ENCODE measurements at places on chromosomes 2 and 18.

GRCh38 chr18:8426401-8426800 is 182.8 kb upstream of the RAB12 start:
- no peak for DNase-seq
- H3K27me3 ChIP-seq: no peaks in the 10 kb centered on the region
- H3K27ac ChIP-seq: no peak overlapping the region
- no peak overlapping the region for H3K4me3 ChIP-seq
- no peaks in the 10 kb centered on the region for H3K36me3 ChIP-seq

GRCh38 chr18:58169472-58169871 is 125.4 kb downstream of the NEDD4L start:
- H3K27ac ChIP-seq: no peak overlapping the region
- no peaks in the 10 kb centered on the region for H3K27me3 ChIP-seq
- no peaks in the 10 kb centered on the region for H3K36me3 ChIP-seq
- H3K4me1 ChIP-seq: no peaks in the 10 kb centered on the region
- H3K4me3 ChIP-seq: no peak overlapping the region

GRCh38 chr2:24948506-24948905 is 23.2 kb downstream of the DNAJC27 start:
- no peaks in the 10 kb centered on the region for H3K4me1 ChIP-seq
- DNase-seq: no peak
- H3K27me3 ChIP-seq: no peaks in the 10 kb centered on the region
- no peak overlapping the region for H3K27ac ChIP-seq
- no peak overlapping the region for H3K4me3 ChIP-seq

DNA sequence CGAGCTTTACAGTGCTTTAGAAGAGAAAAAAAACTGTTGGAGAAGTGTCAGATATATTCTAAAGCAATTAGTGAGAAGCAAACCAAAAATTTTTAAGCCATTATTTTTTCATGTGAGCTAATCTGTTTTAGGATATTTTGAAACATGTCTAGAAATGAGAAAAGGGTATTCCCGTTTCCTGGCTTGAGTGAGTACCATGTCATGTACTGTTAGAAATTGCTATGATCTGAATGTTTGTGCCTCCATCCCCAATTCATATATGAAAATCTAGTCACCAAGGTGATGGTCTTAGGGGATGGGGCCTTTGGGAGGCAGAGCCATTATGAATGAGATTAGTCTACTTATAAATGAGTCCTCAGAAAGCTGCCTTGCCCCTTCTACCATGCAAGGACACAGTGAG is 493.3 kb upstream of the GCFC2 start:
- H3K36me3 ChIP-seq: no peaks in the 10 kb centered on the region
- H3K4me1 ChIP-seq: no peaks in the 10 kb centered on the region
- no peak overlapping the region for H3K4me3 ChIP-seq
- no peaks in the 10 kb centered on the region for H3K27me3 ChIP-seq
- no peak for DNase-seq

DNA sequence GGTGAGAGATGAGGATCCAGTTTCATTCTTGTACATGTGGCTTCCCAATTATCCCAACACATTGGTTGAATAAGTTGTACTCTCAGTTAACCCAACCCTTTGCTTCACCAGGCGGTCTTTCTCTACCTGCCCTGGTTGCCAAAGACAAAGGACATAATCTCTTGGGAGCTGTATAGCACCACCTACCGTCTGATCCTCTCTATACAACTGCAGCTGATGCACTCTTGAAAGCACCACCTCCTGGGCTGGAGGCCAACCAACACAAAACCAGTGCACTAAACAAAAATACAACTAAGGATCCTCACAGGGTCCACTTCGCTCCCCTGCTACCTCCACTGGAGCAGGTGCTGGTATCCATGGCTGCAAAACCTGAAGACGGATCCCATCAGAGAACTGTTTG is 473.6 kb upstream of the NRXN1 start:
- H3K36me3 ChIP-seq: no peaks in the 10 kb centered on the region
- H3K27me3 ChIP-seq: no peaks in the 10 kb centered on the region

DNA sequence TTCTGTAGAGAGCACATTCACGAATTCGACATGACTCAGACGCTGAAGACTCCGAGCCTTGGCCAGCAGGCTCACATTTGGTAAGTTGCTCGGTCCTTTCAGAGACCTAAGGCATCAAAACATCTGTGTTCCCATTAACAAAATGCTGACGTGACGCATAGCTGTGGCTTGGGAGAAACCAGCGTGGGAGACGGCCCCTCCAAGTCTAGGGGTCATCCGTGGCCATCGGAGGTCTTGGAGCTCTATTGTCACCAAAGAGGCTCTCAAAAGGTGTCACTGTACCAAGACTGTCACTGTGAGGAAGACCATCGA is 14.9 kb downstream of the FBLN7 start:
- no peak overlapping the region for H3K4me3 ChIP-seq
- no peaks in the 10 kb centered on the region for H3K36me3 ChIP-seq

- H3K27me3 ChIP-seq: no peaks in the 10 kb centered on the region
- H3K4me1 ChIP-seq: peaks cover 21% of the 10 kb centered on the region
- H3K36me3 ChIP-seq: no peaks in the 10 kb centered on the region
- H3K27ac ChIP-seq: no peak overlapping the region
- H3K4me3 ChIP-seq: no peak overlapping the region
Measured at GRCh38 chr2:181776336-181776735, 96.0 kb upstream of the NEUROD1 start.

DNA sequence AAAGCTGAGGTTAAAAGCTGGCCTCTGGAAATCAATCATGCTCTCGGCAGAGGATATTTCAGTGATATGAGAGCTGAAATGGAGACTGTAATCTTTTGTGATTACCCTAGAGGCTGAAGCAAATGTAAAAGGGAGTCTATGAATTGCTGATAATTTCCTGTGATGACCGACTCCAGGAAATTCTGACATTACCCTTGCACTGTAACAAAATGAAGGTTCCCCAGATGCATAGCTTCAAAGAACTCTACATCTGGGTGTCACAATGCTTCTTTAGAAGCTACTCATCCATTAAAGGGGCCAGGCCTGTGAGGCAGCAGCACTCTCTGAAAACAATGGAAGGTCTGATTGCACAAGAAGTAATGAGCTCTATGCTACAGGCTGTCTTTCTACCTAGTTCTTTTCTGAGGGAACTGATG is 268.2 kb upstream of the SESTD1 start:
- no peaks in the 10 kb centered on the region for H3K4me1 ChIP-seq
- no peak overlapping the region for H3K4me3 ChIP-seq
- no peaks in the 10 kb centered on the region for H3K36me3 ChIP-seq
- no peaks in the 10 kb centered on the region for H3K27me3 ChIP-seq

- no peak overlapping the region for H3K4me3 ChIP-seq
- H3K27me3 ChIP-seq: no peaks in the 10 kb centered on the region
- H3K27ac ChIP-seq: no peak overlapping the region
- H3K36me3 ChIP-seq: no peaks in the 10 kb centered on the region
- H3K4me1 ChIP-seq: no peaks in the 10 kb centered on the region
Measured at GRCh38 chr18:47821314-47821713, 109.1 kb downstream of the SMAD2 start.

DNA sequence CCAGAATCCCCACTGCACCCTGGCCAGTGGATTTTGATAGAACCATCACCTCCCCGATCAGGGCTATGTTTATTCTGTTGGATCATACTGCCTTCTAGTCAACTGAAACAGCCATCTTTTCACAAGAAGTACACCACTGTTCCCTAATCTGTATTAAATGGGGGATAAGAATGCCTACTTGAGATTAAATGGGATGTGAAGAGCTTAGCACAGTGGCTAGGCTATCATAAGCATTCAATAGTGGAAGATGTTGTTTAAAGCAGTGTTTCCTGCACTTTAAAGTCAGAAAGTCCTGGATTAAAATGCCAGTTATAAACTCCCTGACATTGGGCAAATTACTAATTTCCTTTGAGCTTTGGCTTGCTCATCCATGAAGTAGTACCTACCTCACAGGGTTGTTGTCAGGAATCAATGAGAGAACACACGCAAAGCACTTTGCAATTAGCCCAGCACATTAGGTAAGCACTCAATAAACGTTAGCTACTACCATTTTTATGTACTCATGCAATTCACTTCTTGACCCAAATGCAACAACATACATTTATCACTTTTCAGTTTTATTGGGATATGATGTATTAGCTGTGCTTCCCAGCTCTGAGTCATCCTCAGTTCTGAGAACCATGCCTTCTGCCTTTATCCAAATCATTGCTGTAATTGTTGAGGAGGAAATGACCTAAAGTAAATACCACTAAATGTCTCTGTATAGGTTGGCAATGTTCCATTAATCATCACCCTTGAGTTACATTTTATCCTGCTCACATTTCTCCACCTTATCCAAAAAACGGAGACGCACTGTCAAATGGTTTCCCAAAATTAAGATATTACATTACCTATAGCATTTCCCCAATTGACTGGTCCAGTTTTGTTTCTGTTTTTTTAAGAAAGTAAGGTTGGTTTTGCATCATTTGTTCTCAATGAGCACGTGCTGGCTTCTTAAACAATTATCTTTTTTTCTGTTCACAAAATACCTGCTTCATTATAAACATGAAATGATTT is 2.1 kb downstream of the TMEM247 start:
- H3K4me3 ChIP-seq: no peak overlapping the region
- H3K36me3 ChIP-seq: no peaks in the 10 kb centered on the region
- peaks cover 5% of the 10 kb centered on the region for H3K27me3 ChIP-seq
- no peak overlapping the region for H3K27ac ChIP-seq
- no peak for DNase-seq

- H3K36me3 ChIP-seq: no peaks in the 10 kb centered on the region
- DNase-seq: no peak
- no peaks in the 10 kb centered on the region for H3K4me1 ChIP-seq
- H3K27me3 ChIP-seq: no peaks in the 10 kb centered on the region
- H3K4me3 ChIP-seq: no peak overlapping the region
- no peak overlapping the region for H3K27ac ChIP-seq
Measured at GRCh38 chr2:117323331-117323730, 491.2 kb upstream of the DDX18 start.

DNA sequence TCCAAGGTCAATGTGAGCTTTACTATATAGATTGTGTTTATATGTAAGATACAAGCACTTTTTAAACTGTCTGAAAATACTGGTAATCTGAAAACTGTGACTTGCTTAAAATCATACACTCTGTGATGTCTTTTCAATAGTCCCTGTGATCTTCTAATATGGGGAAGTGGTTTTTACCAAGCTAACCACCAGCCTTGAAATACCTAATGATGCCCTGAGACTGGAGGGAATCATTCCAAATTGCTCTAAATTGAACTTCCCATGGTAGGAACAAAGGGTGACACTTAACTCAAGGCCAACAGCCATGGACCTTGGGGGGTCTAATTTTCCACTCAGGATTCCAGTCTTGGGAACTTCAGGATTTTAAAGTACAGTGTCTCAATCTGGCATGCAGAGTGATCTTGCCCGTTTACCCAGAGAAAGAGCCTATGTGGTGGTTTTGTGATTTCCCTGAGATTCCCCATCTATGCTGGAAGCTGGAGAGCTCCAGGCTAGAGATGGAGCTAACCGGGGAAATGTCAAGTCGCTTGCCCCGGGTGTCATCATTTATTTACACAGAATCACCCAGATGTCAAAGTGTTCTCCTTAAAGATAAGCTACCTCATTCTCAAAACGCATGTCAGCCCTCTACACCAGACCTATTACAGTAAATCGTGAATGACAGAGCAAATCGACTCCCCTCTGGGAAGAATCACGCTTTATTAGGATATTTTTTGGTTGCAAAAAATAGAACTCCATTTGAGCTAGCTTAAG is 198.5 kb downstream of the SP3 start:
- H3K4me3 ChIP-seq: no peak overlapping the region
- no peak for DNase-seq
- H3K4me1 ChIP-seq: no peaks in the 10 kb centered on the region
- H3K27ac ChIP-seq: no peak overlapping the region
- H3K27me3 ChIP-seq: no peaks in the 10 kb centered on the region

DNA sequence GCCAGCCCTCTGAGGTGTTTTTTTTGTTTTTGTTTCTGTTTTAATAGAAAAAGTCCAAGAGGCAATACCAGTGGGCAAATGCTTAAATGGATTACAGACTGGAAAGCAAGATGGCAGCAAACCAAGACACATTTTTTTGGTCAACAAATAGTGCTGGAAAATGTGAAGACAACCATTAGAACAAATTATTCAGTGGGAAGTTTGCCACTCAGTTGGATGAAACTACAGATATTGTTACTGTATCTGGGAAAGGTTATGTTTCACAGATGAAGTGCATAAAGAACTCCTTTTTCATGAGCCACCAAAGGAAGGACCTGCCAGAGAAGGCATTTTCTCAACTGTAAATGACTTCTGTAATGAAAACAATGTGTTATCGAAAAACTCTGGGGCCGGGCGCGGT is 93.0 kb upstream of the ODC1 start:
- DNase-seq: no peak
- H3K4me1 ChIP-seq: no peaks in the 10 kb centered on the region
- no peaks in the 10 kb centered on the region for H3K27me3 ChIP-seq
- no peak overlapping the region for H3K27ac ChIP-seq
- no peak overlapping the region for H3K4me3 ChIP-seq
- no peaks in the 10 kb centered on the region for H3K36me3 ChIP-seq

DNA sequence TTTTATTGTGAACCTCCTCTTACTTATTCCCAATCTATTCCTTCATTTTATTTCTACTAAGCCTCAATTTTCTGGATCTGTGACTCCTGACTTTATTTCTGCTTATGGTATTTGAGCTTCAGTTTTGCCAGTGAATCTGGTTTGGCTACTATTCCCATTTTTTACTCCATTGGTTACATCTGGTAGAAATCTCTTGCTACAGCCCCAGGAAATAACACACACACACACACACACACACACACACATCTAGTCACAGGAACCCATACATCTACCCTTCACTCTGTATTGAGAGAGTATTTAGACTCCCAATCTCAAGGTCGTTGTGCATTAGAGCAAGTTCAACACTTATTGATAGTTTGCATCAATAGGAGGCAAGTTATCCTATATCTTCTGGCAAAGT is 37.0 kb upstream of the GALNT5 start:
- no peak for DNase-seq
- no peaks in the 10 kb centered on the region for H3K36me3 ChIP-seq
- no peak overlapping the region for H3K4me3 ChIP-seq
- no peak overlapping the region for H3K27ac ChIP-seq

DNA sequence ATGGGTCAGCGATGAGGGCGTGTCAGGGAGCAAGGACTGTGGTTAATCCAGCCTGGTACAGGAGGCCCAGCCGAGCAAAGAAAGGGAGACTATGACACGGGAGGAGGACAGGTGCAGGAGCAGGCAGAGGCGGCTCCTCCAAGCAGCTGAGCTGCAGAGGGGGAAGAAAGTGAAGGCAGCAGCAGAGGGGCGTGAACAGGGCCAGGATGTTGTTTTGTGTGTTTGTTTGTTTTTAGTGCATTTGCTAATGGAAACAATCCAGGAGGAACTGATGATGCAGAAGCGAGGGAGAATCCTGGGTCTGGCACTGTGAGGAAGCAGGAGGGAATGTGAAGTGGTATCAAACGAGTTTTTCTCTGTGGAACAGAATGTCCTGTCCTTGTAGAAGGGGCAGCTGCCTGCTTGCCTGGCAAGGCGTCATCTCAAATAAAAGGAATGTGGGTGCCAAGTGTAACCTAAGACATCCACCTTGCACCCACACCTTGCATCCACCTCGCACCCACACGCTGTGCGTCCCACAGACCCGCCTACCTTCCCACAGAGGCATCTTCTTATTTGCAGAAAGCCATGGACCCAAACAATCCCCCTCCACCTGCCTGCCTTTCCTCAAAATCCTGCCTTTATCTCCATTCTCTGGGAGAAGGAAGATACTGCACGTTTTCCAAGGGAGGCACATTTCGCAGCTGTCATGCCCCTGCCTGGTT is 134.8 kb downstream of the SH3BP4 start:
- no peak overlapping the region for H3K27ac ChIP-seq
- DNase-seq: no peak
- no peaks in the 10 kb centered on the region for H3K4me1 ChIP-seq
- H3K4me3 ChIP-seq: no peak overlapping the region
- no peaks in the 10 kb centered on the region for H3K27me3 ChIP-seq
